ENCODE measurements at places on chromosomes 4 and X. TPM values are rescaled to one million over a fixed set of nuclear protein-coding genes. Genes with fewer than 3 reads are reported as not detected.

- DNase-seq, result no peak
Observed at GRCh38 chr4:183303301-183303700, 16.8 kb downstream of the CLDN22 start.

GRCh38 chrX:129698150-129698549, 40.6 kb upstream of the XPNPEP2 start:
- no peak for DNase-seq

DNA sequence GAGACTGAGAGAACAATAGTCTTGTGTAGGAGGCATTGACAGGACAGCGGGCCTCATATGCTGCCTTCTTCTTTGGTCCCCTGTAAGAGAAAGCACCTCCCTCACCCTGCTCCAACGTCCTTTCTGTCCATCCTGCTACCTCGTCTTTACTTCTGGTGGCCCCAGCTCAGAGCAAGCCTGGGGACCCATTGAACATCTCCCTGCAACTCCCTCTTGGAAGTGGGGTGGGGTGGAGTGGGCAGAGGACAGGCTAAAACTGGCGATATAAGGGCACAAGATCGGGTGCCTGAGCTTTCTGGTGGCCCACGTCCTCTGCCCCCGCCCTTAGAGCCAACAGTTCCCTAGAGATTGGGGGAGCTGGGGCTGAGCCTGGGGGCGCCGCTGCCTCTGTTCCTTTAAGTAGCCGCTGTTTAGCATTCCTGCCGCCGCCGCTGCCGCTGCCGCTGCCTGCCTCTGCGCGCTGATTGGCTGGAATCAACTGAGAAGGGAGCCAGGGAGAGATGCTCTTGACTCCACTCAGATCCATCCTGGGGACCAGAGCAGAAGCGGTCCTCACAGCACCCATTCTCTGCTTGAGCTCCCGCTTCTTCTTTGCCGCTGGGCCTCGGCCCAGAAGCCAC, at the start of gene DLG3:
Gene DLG3 (plus strand): TSS at position 510 of the 620 bp plus-strand sequence. CDS start 367 bp downstream, outside the sequence.
- no peak for DNase-seq

- no peak for DNase-seq
Observed at GRCh38 chrX:30620980-30621618, 32.1 kb upstream of the GK start.

DNA sequence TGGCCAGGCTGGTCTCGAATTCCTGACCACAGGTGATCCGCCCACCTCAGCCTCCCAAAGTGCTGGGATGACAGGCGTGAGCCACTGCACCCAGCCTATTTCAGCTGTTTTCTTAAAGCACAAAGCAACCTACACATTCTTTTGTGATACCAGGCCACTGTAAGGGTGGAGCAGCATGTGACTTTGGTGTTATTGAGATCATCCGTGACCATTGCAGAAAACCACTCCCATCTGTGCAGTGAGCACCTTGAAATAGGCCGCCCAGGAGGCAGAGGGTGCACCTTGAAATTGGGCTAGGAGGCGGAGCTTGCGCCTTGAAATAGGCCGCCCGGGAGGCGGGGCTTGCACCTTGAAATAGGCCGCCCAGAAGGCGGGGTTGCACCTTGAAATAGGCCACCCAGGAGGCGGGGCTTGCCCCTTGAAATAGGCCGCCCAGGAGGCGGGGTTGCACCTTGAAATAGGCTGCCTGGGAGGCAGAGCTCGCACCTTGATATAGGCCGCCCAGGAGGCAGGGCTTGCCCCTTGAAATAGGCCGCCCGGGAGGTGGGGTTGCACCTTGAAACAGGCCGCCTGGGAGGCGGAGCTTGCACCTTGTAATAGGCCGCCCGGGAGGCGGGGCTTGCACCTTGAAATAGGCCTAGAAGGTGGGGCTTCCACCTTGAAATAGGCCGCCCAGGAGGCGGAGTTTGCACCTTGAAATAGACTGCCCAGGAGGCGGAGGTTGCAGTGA, 9.0 kb upstream of the SLC25A6 start:
- DNase-seq, result peak; percentile 30

- DNase-seq, result peak; percentile 37
Observed at GRCh38 chr4:89254847-89255246, 52.8 kb downstream of the GPRIN3 start.

DNA sequence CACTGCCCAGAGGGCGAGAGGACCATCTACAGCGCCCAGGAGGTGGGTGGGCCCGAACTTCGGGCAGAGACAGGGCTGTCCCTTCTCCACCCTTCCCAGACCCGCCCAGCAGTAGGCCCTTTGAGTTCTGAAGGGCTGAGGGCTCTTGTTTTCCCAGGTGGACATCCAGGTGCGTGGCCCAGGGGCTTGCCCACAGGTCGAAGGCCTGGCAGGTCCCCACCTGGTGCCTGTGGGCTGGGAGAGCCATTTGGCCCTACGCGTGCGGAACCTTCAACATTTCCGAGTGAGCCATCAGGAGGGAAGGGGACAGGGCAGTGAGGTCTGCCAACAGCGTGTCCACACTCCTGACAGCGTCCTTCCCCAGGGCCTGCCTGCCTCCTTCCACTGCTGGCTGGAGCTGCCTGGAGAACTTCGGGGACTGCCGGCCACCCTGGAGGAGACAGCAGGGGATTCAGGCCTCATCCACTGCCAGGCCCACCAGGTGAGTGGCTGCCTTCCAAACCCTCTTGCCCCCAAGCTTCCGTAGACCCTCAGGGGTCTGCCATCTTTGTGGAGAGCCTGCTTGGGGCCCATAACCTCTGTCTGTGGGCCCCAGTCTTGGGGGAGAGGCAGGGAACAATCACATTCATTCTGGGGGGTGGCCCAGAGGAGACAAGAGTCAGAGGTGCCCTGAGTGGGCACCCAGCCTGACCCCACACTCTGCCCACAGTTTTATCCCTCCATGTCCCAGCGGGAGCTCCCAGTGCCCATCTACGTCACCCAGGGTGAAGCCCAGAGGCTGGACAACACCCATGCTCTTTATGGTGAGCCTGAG, 6.8 kb downstream of the PLXNB3 start:
- peak; percentile 13 for DNase-seq

DNA sequence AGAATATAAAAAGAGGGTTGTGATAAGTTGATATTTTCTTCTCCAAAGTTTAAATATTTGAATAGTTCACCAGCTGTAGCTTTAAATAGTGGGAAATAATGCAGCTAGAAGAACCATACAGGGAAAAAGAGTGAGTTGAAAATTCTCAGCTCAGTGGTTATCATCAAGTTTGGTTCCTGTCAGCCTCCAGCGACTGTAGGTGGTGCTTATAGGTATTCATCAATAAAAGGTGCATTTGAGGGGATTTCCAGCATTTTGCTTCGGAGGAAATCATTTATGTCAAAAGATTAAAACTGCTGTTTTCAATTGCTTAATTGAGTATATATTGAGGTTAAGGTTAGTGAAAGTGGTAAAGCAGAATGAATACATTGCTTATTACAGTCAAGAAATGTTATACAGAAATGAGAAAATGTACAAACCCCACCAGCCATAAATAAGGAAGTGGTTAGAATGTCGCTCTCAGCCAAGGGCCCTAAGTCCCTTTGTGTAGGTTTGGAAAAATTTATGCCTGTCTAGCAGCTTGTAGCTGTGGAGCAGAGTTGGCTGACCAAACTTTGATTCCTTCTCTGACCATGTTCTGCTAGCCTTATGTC, 532.9 kb upstream of the FTHL17 start:
- no peak for DNase-seq

GRCh38 chr4:124209626-124210025, 502.9 kb downstream of the ANKRD50 start:
- DNase-seq, result no peak

The NXF2B gene
- not detected for total RNA-seq

GRCh38 chr4:181870326-181870725, 372.9 kb upstream of the TENM3 start:
- no peak for DNase-seq

DNA sequence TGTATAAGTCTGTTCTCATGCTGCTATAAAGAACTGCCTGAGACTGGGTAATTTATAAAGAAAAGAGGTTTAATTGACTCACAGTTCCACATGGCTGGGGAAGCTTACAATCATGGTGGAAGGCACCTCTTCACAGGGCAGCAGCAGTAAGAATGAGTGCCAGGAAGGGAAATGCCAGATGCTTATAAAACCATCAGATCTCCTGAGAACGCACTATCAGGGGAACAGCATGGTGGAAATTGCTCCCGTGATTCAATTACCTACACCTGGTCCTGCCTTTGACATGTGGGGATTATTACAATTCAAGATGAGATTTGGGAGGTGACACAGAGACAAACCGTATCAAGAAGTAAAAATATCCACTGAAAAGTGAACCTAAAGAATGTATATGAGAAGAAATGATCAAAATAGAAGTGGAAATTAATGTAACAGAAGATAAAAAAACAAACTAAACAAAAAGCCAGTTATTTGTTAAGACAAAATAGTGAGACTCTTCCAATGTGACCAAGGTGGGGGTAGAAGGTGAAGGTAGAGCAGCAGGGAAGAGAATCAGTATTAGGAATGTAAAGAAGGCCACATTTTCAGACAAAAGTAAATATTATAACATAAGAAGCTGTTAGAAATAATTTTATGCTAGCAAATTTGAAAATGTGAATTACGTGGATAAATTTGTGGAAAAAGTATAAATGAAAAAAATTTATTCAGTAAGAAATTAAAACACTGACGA, 372.9 kb downstream of the NKX6-1 start:
- no peak for DNase-seq

The PABPC1L2B gene
- total RNA-seq, result not detected

DNA sequence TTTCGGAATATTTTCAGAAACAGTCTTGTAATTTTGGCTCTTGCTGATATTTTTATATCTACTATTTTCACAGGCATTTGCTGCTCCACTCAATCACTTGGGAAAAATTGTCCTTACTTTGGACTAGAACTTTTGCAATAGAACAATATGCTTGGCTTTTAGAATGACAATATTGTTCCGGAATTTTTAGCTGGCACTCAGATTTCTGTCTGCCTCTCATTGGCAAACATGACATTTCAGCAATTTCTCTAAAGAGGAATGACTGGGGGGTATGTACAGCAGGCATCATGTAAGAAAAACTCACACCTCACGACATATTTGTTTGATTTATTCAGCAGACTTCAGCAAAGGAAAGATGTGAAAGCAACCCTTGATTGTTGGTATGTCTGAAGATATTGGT, 243.6 kb upstream of the GPRIN3 start:
- no peak for DNase-seq

The CDX4 gene
- not detected for total RNA-seq

GRCh38 chr4:76782837-76783236, 115.1 kb downstream of the SOWAHB start:
- no peak for DNase-seq

DNA sequence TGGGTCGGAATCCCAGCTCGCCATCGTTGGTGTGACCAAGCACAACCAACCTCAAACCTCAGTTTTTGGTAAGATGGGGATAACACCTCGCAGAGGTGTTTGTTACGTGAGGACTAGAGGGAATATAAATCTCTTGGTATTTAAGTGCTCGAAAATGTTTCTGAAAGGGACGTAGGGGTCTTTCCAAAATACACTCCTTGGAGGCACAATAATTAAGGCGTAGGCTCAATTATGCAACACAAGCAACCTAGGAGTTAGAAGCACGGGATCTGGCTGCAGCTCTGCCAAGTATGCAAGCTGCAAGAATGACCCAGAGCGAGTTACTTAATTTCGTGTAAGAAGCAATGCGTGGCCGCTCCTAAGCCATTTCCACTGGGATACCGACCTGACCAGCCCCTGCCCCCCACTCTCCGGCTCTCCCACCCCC, 552 bp downstream of the ADH5 start:
- DNase-seq, result peak; percentile 58

DNA sequence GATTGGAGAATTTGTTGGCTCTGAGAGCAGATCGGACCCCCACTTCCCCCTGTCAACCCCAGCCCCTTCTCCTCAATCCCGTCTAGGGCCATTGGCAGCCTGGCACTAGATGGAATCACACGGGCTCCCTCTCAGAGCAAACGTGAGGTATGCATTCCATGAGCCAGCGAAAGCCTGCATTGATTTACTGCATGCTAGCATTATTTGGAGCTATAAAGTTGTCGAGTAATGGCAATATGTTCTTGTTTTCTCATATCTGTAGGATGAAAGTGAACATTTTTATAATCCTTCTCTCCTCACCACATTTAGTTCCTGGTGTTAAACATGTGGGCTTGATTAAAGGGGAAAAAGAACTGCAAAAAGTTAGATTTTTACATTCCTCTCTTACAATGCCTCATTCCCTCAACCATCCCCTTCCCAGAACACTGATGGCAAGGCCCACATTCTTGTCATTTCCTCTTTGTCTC, 159.2 kb downstream of the SPRY1 start:
- no peak for DNase-seq

DNA sequence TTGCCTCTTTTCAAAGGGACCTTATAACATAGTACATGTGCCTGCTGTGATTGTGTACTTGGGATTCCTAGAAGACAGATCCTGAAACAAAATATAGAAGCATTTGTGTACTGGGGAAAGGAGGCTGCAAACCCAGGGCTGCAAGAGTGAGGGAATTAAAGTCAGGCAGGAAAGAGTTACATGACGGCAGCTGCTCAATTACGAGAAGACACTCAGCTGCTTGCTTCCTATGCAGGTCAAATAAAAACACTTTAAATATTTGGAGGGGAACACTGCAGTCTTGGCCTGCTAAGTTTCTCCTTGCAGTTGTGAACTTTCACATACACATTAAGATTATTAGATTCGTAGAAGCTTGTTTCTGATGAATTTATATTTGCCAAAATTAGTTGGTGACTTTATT, 191.9 kb upstream of the CXCL13 start:
- no peak for DNase-seq

DNA sequence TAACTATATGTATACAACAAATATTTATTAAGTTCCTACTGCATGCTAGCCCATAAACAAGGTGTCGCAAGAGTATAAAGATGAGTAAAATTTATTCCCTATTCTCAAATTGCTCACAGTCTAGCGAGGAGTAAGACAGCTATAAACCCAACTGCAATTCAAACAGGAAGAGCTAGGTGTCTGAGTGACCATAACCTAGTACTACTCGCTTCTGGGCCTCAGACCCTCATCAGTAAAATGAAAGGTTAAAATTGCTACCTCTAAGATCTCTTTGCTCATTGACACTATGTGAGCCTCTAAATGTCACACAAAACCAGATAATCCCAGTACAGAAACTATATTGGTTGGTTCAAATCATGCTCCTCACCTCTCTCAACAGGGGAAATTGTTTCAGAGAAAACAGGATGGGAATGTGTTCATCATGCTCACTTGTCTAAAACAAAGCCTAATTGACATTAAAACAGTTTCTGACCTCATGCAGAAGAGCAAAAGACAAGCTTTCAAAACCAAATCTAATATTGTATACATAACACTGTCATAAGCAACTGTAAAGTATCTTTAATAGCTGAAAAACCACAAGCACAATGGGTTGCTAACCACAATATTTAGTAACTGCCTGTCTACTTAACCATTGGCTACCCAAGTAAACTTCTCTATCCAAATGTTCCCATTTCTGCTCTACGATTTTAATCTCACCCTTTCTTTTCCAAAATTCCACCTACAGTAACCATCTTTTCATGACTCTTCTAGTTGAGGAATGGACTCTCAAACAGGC, 264.6 kb upstream of the FMR1 start:
- no peak for DNase-seq

GRCh38 chr4:105808750-105809041, 86.6 kb upstream of the NPNT start:
- DNase-seq, result peak; percentile 5

GRCh38 chr4:128590034-128590740, 219.3 kb upstream of the JADE1 start:
- DNase-seq, result no peak

GRCh38 chrX:39725114-39725513, 372.6 kb downstream of the BCOR start:
- DNase-seq, result no peak

The MGARP gene
- 0.22 TPM for total RNA-seq
